ENCODE measurements at places on chromosomes 7 and 10.

DNA sequence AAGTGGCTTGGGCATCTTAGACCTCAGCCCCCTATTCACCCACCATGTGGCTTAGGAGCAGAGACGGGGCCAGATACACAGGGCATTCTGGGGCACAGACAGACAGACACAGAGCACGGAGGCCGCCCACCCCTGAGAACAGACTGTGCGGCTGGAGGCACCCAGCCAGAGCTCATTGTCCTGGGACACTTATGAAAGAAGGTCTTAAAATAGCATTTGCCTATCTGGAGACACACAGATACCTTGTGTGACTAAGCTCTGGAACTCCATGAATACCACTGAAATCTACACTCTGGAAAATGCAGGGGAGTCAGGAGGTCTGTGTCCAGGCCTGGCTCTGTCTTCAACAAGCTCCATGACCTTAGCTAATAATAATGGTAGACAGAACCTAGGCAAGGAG, 41.4 kb upstream of the ADO start:
- no peak overlapping the region for H3K27ac ChIP-seq
- peaks cover 7% of the 10 kb centered on the region for H3K4me1 ChIP-seq
- peaks cover 3% of the 10 kb centered on the region for H3K27me3 ChIP-seq
- no peaks in the 10 kb centered on the region for H3K36me3 ChIP-seq

DNA sequence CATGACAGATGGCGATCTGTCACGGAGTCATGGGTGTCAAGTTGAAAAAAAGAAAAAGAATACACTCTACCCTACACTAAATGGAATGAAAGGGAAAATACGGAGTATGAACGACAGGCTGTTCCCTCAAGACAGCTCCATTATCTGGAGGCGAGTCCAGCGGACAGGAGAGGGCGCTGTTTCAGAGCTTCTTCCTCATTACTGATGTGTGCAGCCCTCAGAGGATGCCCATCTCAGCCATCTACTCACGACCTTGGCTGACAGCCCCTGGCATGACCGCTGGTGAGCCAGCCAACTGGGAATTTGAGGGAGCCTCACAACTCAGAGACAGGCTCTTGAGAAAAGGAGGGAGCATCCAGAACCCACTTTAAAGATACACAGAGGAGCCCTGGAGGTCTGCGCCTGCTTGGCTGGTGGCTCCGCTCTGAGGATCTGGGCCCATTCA, 49.6 kb upstream of the SMNDC1 start:
- peak overlapping the region; percentile 82 for H3K4me3 ChIP-seq
- H3K27ac ChIP-seq, result peak overlapping the region; percentile 97
- no peaks in the 10 kb centered on the region for H3K27me3 ChIP-seq
- peaks cover 82% of the 10 kb centered on the region for H3K4me1 ChIP-seq
- no peaks in the 10 kb centered on the region for H3K36me3 ChIP-seq

- no peaks in the 10 kb centered on the region for H3K4me1 ChIP-seq
- no peak overlapping the region for H3K4me3 ChIP-seq
- no peaks in the 10 kb centered on the region for H3K36me3 ChIP-seq
- no peak for DNase-seq
- H3K27ac ChIP-seq, result no peak overlapping the region
These were observed 839.7 kb downstream of the CNTNAP2 start for GRCh38 chr7:146956321-146956720.

GRCh38 chr10:84176351-84176750, 2.8 kb downstream of the GPR15LG start:
- DNase-seq, result no peak
- no peaks in the 10 kb centered on the region for H3K36me3 ChIP-seq
- peaks cover 6% of the 10 kb centered on the region for H3K4me1 ChIP-seq
- peak overlapping the region; percentile 30 for H3K27ac ChIP-seq

- no peaks in the 10 kb centered on the region for H3K4me1 ChIP-seq
- DNase-seq, result no peak
- no peak overlapping the region for H3K4me3 ChIP-seq
- no peaks in the 10 kb centered on the region for H3K36me3 ChIP-seq
These were observed 174.8 kb downstream of the DKK1 start for GRCh38 chr10:52488606-52489485.

DNA sequence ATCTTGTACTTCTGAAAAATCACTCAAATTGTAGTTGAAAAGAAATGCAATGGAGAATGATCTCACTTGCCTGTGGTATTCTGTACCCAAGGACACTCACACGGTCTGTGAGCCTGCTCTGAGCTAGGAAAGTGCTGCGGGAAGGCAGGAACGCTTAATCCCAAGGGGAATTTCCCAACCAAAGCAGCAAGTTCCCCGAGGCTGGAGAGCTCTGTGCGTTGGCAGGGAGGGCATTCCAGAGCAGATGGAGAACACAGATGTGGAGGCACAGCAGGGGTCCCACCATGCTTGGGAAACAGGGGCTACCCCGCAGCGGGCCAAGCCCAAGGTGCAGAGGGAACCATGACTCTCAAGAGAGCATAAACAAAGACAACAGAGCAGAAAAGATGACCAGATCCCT, 13.6 kb downstream of the SVIL start:
- DNase-seq, result no peak
- no peaks in the 10 kb centered on the region for H3K27me3 ChIP-seq
- H3K27ac ChIP-seq, result no peak overlapping the region
- no peaks in the 10 kb centered on the region for H3K36me3 ChIP-seq
- H3K4me3 ChIP-seq, result no peak overlapping the region

DNA sequence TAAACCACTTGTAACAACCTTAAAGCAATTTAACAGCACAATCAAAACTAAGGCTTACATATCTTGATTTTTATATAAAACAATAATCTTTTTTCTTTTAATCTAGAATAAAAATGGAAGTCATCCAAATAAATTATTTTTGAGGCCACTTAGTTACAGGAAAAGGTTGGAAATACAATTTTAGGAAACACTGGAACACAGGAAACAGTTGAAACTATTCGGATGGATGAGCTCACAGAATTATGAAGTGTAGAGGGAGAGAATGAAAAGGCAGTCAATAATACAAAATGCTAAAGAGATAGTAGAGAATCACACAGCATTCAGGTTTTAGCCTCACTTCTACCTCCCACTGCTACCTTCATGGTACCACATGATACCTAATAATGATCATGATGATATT, 124.2 kb downstream of the SEMA3D start:
- no peaks in the 10 kb centered on the region for H3K36me3 ChIP-seq
- H3K27me3 ChIP-seq, result no peaks in the 10 kb centered on the region
- no peaks in the 10 kb centered on the region for H3K4me1 ChIP-seq
- no peak overlapping the region for H3K27ac ChIP-seq
- no peak overlapping the region for H3K4me3 ChIP-seq

DNA sequence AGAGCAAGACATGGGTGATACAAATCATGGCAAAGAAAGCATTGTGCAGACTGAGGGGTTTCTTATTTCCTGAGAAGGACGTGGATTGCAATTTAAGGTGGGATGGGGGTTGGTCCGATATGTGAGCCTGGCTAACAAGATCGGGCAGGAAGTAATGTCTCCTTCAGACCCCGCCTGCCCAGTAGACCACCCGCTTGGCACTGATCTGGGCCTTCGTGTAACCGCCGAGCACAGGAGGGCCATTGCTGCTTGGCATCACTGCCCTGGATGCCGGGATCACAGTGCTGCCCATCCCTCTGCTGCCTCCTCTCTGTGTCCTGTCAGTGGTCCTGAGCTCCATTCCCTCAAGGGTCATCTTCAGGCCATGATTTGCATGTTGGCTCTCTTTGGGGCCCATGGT, 214.6 kb upstream of the ZNF32 start:
- no peak overlapping the region for H3K4me3 ChIP-seq
- DNase-seq, result no peak
- no peak overlapping the region for H3K27ac ChIP-seq
- peaks cover under 1% of the 10 kb centered on the region for H3K27me3 ChIP-seq

DNA sequence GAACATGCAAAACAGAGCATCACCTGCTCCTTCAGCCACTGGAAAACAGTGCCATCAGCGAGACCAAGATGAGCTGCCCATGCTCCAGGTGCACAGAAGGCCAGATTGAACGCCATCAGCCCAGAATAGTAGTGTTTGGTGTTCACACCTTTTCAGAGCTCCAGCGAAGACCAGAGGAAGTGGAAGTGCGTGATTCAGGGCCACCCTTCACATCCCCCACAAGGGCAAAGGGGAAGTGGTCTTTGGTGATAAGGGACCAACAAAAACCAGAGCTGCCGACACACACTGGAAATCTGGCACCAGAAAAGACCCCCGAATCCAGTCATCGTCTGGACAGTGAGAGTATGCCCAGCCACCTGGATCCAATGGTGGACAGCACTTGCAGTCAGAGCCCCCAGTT, 29.5 kb upstream of the TMEM72 start:
- no peak overlapping the region for H3K27ac ChIP-seq
- no peak overlapping the region for H3K4me3 ChIP-seq
- no peak for DNase-seq
- H3K4me1 ChIP-seq, result peaks cover 12% of the 10 kb centered on the region
- H3K36me3 ChIP-seq, result no peaks in the 10 kb centered on the region
- H3K27me3 ChIP-seq, result peaks cover 16% of the 10 kb centered on the region

GRCh38 chr7:76513817-76514799, 3.8 kb downstream of the UPK3B start:
- no peak for DNase-seq
- no peaks in the 10 kb centered on the region for H3K27me3 ChIP-seq
- H3K27ac ChIP-seq, result no peak overlapping the region
- peaks cover 5% of the 10 kb centered on the region for H3K4me1 ChIP-seq

DNA sequence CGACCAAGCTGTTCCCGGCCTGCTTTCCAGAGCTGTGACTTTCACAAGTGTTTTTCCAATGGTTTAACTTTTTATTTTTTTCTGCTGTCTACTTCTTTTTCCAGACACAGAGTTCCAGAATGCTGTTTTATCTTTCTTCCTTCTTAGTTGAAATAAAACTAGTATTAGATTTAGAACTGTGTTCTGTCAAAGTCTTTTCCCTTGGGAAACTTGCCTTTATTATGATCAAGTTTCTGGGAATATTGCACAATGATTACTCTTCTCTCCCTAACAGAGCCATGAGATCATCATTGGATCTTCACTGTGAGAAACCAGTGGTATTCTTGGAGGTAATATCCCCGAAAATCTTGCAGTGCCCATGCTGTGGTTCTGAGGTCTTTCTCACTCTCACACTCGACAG, 104.9 kb upstream of the KCND2 start:
- H3K36me3 ChIP-seq, result no peaks in the 10 kb centered on the region
- no peak overlapping the region for H3K4me3 ChIP-seq
- H3K27ac ChIP-seq, result no peak overlapping the region
- DNase-seq, result no peak
- no peaks in the 10 kb centered on the region for H3K27me3 ChIP-seq

DNA sequence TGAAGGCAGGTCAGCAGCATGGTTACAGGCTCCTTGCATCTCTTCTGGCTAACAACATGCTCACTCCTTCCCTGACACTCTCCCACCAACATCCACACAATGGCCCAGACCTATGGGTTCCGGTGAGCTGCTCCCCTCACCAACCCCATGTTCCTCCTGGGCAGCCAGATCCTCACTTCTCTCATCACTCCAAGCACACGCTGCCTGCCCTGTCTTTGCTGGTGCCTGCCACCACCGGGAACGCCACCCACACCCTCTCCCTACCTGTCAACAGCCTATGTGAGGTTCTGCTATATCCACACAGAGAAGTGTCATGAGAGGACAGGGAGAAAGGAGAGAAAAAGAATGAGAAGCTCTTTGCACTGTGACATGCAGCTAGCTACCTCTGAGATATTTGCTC, 14.6 kb downstream of the PARP12 start:
- no peaks in the 10 kb centered on the region for H3K27me3 ChIP-seq
- peaks cover 37% of the 10 kb centered on the region for H3K36me3 ChIP-seq
- H3K4me3 ChIP-seq, result no peak overlapping the region
- H3K27ac ChIP-seq, result no peak overlapping the region

DNA sequence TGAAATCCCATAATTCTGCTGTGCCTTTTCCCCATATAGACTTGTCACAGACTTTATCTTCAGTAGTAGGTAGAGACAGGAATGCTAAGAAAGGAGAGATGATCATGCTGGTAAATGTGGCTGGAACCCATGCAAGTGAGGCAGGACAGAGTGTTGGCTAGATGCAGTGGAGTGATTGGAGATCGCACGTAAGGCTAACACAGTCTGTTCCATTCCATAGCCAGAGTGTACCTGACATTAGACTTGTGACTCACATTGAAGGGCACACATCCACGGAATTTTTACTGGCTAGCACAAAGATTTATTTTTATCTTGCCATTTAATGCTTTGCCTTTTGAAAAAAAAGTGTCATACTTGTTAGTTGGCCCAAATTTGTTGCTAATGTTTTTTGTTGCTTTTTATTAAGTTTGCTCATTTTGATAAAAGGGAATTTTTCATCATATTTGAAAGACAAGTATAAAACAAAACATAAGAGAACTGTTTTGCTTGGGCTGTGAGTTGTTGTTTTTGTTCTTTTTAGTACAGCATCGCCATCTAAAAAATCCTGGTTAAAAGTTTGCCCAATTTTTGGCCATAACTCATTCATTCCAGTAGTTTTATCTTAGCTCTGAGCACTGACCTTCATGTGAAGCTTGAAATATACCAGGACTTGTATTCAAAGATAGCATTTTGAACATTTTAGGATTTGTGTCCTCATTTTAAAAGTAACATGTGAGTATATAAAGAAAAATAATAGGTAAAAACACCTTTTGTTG, 81.0 kb downstream of the CPED1 start:
- peaks cover 7% of the 10 kb centered on the region for H3K27me3 ChIP-seq
- H3K4me3 ChIP-seq, result no peak overlapping the region
- DNase-seq, result no peak
- H3K27ac ChIP-seq, result no peak overlapping the region
- no peaks in the 10 kb centered on the region for H3K4me1 ChIP-seq

- H3K36me3 ChIP-seq, result no peaks in the 10 kb centered on the region
- peaks cover 12% of the 10 kb centered on the region for H3K27me3 ChIP-seq
- no peak for DNase-seq
- H3K27ac ChIP-seq, result no peak overlapping the region
- H3K4me3 ChIP-seq, result no peak overlapping the region
- peaks cover 6% of the 10 kb centered on the region for H3K4me1 ChIP-seq
These were observed 264.6 kb downstream of the WDR37 start for GRCh38 chr10:1320739-1321320.

DNA sequence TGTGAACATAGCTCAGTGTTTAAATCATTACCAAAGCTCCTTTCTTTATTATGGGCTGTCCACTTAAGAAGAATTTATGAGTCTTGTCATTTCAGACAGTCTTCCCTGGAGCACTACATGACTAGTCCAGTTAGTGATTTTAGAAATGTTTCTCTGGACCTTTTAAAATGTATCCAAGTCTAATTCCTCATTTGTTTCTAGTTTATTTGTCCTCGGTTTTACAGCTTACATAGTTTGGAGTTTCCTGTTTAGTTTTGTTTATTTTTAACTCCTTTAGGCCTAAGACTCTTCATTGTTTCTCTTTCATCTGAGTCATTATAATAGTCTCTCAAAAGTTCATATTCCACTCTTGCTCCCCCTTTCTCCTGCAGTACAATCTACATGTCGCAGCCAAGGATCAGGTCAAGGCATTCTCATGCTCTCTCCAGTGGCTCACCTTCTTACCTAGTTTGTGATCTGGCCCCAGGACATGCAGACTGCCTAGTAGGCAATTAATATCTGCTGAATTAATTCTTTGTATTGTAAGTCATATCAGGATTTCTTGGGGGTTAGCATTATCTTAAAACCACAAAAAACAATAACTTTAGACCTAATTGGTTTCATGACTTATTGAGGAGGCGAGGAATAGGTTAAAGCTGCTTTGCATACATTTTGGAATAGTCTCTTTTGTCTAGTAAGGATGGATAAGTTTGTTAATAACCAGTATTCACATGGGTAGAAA, 93.8 kb downstream of the MAPK8 start:
- DNase-seq, result no peak
- H3K27me3 ChIP-seq, result no peaks in the 10 kb centered on the region
- H3K36me3 ChIP-seq, result peaks cover 2% of the 10 kb centered on the region
- peaks cover 9% of the 10 kb centered on the region for H3K4me1 ChIP-seq

GRCh38 chr7:41997151-41997550, 239.9 kb downstream of the GLI3 start:
- no peak overlapping the region for H3K4me3 ChIP-seq
- no peak overlapping the region for H3K27ac ChIP-seq
- H3K27me3 ChIP-seq, result no peaks in the 10 kb centered on the region
- no peaks in the 10 kb centered on the region for H3K4me1 ChIP-seq
- no peak for DNase-seq
